ENCODE measurements at places on chromosomes 3 and 15. TPM values are rescaled to one million over a fixed set of nuclear protein-coding genes. Genes with fewer than 3 reads are reported as not detected.

LRRN1 gene
- 0.30 TPM for polyA plus RNA-seq

DUOXA2 gene
- polyA plus RNA-seq = not detected

GRCh38 chr15:25053000-25053815, 98.4 kb downstream of the SNRPN start:
- no peak for DNase-seq

- DNase-seq = no peak
These were observed 76.9 kb downstream of the CACNA1D start for GRCh38 chr3:53571264-53571663.
